Stimulated activated CD4-positive, alpha-beta T cell treated with anti-CD3 and anti-CD28 coated beads, Interleukin-2, amount 100 ng/mL, for 48 hours (primary cell): ENCODE measurements at places on chromosomes 13 and 19.

DNA sequence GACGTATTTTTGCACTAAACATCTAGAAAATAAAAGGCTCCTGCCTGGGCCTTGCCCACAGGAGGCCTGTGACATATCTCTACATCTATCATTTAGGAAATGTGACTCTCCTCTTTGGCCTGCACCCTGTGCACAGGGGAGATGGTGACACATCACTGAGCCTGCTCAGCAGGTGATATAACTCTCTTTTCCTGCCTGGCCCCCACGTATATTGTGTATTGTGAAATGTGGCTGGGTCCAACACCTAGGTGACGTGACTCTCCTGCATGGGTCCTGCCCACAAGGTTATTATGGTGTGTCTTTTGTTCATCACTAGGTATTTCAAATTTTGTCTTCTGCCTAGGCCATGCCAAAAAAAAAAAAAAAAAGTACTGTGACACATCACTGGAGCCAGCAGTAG is 61.4 kb upstream of the ZNF724 start:
- DNase-seq = no peak

GRCh38 chr13:32476021-32476731 is 48.2 kb upstream of the N4BP2L1 start:
- no peak for DNase-seq

DNA sequence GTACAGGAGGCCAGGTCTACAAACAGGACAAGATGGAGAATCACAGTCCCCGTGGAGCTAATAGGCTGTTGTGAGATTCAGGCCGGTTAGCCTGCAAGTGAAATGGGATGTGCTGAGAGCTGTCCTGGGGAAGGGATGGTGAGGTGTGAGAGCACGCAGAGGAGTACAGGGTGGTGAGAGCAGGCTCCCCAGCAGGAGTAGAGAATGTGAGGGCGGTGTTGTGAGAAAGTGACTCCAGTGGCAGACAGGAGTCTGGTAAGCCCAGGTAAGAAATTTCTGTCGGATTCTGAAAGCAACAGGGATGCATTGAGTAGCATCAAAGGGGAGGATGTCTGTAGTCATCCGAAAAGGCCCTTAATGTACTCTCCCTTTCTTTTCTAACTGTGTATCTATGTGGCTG is 50.7 kb upstream of the GPR183 start:
- no peak for DNase-seq

GRCh38 chr19:12783849-12784393 is 7.4 kb upstream of the JUNB start:
- no peak for DNase-seq

DNA sequence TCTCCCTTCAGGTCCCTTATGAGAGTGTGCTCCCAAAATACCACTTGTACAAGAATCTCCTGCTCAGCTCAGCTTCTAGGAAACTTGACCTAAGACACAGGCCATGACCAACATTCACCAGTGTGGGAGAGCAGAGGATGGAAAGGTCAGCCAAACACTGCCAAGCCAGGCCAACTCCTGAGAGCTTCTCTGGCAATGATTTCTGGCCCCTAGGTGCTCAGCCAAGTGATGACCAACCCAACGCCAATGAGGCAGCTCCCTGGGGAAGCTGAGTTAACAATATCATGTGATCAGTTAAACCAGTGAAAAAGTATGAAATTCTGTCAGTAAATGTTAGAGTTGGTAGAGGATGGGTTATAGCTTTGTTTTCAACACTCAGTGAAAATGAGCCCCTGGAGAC is 49.1 kb upstream of the FLT1 start:
- DNase-seq = no peak

DNA sequence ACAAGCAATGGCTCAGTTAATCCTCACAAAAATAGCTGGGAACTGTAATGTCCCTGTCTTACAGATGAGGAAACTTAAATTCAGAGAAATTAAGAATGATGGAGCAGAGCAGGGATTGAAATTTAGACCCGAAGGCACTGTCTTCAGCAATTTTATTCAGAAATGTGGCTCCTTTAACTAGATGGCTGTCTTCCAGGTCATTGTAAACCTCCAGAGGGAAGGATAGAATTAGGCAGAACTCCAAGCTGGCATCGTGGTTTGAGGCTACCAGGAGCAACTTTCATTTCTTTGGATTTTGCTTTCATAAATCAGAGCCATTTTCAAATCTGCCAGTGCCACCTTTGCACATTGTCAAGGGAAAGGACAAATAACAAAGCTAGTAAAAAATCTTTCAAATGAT is 339.0 kb downstream of the DCT start:
- no peak for DNase-seq
